ENCODE measurements at places on chromosomes 1 and 21.
A peak's percentile ranks its signal among the peaks of the same experiment; 100 is the strongest.

DNA sequence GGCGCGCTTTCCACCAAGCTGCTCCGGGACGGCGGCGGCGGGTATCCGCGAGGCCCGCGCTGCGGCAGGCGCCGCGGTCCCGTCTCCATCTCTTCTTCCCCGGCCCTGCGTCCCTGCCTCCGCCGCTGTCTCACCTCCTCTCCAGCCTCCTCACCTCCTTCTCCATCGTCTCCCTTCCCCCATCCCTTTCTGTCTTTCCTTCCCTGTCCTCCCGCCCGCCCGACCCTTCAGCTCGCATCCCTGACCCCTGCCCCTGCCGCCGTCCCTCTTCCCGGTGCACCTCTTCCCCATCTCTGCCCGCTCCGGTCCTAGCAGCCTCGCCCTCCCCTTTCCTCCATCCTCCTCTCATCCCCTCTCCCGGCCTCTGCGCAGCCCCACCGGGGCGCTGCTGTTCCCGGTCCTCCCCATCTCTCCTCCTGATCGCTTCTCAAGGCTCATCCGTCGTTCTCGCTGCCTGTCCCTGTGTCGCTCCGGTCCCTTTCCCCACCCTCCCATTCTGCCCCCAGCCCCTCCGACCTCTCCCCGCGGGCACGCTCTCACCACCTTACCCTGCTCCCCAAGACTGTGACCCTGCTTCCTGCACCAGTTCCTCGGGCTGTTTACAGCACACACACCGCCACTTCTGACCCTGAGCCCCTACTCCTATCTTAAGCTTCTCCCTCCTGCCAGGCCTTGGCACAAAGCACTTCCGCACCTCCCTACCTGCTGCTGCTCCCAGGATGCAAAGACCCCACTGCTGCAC, 760 bp upstream of the NPHP4 start:
- DNase-seq, result no peak

GRCh38 chr1:203640723-203641502, 14.3 kb downstream of the ATP2B4 start:
- DNase-seq, result no peak

DNA sequence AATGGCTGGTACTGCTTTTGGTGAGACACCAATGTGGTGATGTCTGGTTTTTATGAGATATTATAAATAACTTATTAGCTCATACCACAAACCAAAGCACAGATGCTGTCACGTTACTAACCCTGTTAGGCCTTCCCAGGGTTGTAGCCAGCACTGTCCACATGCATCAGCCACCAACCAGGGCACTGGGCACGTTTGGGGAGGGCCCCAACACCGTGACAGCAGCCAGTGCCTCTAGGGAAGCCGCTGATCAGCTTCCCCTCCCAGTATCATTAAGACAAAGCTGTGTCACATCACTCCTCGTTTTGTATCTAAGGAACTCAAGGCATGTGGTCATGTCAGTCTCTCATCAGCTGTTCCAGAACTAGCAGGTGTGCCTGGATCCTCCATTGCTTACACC, 13.9 kb downstream of the URB1 start:
- DNase-seq, result no peak

GRCh38 chr1:94063379-94063778, 57.6 kb downstream of the ABCA4 start:
- DNase-seq, result peak; percentile 79

DNA sequence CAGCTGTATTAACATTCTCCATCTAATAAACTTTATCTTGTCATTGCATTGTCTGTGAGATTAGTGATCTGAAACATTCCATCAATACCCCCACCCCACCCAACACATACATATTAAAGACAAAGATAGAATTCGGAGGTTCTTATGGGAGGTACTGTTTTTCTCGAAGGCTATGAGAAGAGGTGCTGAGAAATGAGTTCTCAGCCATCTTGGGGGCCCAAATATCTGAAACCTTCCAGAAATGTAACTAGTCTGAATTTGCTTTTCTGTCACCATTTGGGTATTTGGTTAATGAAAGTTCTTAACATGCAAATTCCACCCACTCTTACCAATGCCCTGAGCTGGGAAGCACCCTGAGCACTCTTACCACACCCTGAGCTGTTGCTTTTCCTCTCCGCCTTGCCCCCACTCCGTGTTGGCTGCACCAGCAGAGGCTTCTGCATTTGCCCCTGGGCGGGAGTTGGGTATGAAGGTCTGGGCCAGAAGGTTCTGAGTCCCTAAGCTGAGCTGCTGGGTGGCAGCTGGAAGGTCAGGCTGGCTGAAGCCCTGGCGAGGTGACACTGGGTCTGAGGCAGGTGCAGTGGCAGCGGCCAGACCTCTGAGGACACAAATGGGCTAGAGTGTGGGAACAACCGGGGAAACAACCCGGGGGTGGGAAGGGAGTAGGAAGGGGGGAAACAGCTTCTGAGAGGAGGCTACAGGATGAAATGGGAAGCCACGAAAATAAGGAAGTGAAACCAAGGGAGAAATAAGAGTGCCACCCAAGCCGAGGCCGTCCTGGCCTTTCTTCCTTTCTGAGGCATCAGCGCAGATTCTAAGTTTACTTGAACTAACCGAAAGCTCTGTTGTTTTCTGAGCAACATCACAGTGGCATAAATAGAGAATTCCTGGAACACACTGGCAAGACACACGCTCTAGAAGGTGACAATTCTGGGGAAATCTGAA, 26.3 kb upstream of the IER5 start:
- no peak for DNase-seq

GRCh38 chr1:202168861-202169260, 8.5 kb upstream of the PTPN7 start:
- DNase-seq, result no peak

GRCh38 chr21:32682696-32683474, 44.9 kb downstream of the SYNJ1 start:
- no peak for DNase-seq

DNA sequence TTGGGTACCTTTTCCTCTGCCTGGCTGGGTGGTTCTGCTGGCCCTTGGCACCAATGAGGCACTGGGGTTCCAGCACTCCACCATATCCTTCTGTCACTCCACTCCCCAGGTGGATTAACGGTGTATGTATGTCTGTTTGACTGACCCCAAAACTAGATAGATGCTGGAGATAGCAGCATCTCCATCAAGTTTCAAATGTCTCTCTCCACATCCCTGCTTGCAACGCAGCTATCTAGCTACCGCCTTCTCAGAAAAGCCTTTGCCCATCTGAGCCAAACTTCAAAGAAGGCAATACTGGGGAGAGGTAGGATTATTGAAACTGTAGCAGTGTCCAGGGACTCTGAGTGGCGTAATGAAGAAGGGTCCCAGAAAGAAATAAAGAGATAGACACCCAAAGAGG, 64.0 kb downstream of the RHBG start:
- DNase-seq, result no peak

DNA sequence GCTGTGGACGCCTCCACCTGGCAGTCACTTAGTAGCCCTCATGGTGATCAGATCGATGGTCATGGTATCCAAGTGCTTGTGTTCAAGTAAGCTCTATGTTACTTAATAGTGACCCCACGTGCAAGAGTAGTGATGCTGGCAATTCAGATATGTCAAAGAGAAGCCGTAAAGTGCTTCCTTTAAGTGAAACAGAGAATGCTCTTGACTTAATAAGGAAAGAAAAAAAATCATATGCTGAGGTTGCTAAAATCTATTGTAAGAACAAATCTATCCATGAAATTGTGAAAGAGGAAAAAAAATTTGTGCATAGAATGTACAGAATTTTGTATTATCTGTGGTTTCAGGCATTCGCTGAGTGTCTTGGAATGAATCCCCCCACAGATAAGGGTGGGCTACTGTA, 113.9 kb downstream of the PEX14 start:
- no peak for DNase-seq

GRCh38 chr1:166703726-166704462, 135.4 kb upstream of the POGK start:
- no peak for DNase-seq

- DNase-seq, result no peak
Measured at GRCh38 chr1:37403166-37403565, 71.2 kb upstream of the ZC3H12A start.

DNA sequence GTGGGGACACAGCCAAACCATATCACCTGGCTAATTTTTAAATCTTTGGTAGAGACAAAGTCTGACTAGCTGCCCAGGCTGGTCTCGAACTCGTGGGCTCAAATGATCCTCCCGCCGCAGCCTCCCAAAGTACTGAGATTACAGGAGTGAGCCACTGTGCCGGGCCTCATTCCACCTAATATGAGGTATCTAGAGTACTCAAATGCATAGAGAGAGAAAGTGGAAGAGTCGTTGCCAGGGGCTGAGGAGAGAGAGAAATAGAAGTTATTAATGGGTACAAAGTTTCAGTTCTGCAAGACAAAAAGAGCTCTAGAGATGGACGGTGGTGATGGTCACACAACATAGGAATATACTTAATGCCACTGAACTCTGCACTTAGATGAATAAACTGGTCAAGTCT, 119.6 kb downstream of the TOMM20 start:
- DNase-seq, result no peak

- DNase-seq, result no peak
Measured at GRCh38 chr1:181794332-181794731, 267.2 kb downstream of the ZNF648 start.

DNA sequence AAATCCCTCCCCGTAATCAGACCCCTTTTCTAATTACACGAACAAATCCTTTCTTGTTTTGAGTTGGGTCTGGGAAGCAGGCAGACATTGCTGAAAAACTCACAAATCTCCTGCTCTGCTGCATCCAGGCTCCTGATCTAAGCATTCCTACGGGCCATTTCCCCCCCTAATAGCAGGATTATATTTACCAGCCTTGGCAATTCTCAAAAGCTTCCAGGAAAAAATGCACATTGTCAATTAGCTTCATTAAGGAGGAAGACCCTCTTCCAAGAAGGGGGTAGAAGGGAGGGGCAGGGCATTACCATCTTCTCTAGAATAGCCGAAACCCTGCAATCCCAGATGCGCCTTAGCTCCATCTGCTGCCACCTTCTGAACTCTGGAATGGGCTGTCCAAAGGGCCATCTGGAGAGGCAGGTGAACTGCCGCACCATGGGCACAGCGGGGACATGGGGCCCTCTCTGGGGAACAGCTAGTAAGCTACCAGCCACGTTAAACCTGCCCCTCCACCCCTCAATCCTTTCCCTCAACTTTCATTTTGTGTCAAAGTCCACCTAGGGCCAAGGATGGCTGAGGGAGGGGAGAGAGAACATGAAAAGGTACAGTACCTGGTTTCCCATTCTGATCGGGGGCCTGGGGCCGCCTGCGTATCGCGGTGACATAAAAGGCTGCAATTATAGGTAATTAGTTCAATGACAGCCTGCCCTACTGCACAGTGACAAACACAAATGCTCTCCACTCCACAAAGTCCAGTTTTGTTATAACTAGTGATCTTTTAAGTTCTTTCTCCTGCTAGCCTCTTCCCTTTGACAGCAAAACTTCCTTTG, 56.8 kb downstream of the MRPL37 start:
- DNase-seq, result no peak

- peak; percentile 78 for DNase-seq
Measured at GRCh38 chr1:9331558-9332346, 39.1 kb downstream of the SPSB1 start.

Measured in iris pigment epithelial cell (primary cell).